ENCODE measurements at places on chromosomes 6 and 20. TPM values are rescaled to one million over a fixed set of nuclear protein-coding genes. Genes with fewer than 3 reads are reported as not detected.

DNA sequence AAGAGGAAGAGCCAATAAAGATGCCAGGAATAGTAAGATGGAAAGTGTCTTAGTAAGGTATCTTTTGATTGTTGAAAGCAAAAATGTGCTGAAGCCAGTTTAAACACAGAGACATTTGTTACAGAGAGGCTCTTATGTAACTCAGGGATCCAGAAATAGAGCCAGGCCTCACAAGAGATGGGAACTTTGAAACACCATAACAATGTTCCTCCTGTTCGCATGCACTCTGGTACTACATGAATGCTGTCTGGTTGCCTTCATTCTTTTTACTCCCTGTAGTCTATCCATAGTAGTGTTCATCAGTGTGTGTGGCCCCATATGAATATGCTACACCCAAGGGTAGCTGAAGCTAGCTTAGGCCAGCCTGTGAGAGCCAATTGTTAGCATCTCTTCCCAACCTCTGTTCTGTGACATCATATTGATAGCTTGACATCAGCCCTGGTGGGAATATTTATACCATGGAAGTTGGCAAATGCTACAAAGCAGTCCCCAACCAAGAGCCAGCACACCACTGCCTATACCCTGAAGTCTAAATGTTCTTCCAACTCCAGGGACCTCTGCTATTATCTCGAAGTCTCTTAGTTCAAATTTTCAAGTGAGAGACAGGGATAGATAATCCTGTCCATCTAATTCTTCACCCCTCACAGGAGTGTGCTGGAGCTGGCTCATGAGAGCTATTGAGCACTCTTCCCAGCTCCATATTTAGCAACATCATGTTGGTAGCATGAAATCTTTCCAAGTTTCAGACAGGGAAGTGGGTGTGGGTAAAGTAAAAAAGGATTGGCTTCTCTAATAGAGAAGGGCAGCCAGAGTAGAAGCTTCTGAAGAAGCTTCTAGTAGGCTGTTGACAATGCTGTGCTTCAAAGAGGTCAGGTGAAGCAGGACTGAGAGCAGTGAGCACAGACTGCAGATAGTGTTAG, 7.0 kb downstream of the NDUFAF5 start:
- no peak for DNase-seq

BTNL2 gene
- total RNA-seq, result 0.26 TPM

GRCh38 chr6:122704066-122704465, 75.5 kb upstream of the FABP7 start:
- DNase-seq, result no peak

GRCh38 chr6:43932259-43933147, 162.5 kb downstream of the VEGFA start:
- no peak for DNase-seq

GRCh38 chr20:745683-746301, 22.5 kb downstream of the SLC52A3 start:
- DNase-seq, result no peak

DNA sequence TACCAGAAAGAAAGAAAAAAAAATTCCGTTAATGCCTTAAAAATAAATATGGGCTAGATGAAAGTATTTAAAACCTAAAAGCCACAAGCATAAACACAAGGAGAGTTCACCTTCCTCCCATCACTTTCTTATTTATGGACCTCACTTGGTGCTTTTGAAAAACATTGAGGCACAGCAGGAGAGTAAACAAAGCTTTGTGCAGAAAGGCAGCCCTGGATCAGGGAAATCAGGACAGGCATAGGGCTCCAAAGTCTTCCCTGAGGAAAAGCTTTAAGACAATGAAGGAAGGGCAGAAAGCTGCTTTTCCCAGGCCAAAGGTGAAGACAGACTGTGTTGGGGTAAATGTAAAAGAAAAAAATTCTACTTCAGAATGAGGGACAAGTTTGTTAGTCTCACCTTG, 207.9 kb downstream of the CLVS2 start:
- DNase-seq, result no peak

DNA sequence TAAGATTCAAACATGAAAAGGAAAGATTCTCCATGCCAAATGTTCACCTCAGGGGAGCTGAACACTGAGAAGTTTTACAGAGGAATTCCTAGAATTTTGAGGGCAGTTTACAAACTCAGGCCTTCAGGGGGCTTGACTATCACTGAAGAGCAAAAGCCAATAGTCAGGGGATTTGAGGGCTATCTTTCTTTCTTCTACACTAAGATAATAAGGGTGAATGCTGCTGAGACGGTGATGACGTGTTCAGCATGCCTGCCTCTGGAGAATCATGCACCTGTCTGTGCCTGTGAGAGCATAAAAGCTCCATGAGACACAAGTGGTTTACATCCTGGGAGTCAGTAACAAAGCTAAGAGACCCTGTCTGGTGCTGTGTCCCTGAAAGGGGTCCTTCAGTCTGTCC, 1085.6 kb downstream of the KIF16B start:
- DNase-seq, result no peak

TPD52L1 gene
- 0.28 TPM for total RNA-seq

GRCh38 chr6:148303616-148304015, 39.0 kb upstream of the SASH1 start:
- no peak for DNase-seq

TRIM39 gene
- total RNA-seq, result 11.9 TPM

- DNase-seq, result no peak
Measured at GRCh38 chr20:10075606-10076005, 40.8 kb downstream of the ANKEF1 start.

GRCh38 chr20:41938353-41938752, 320.2 kb upstream of the CHD6 start:
- DNase-seq, result no peak

WTAP gene
- total RNA-seq, result 73.0 TPM

SULF2 gene
- total RNA-seq, result 2.9 TPM

GRCh38 chr20:31838646-31839292, 6.6 kb downstream of the FOXS1 start:
- no peak for DNase-seq

DNA sequence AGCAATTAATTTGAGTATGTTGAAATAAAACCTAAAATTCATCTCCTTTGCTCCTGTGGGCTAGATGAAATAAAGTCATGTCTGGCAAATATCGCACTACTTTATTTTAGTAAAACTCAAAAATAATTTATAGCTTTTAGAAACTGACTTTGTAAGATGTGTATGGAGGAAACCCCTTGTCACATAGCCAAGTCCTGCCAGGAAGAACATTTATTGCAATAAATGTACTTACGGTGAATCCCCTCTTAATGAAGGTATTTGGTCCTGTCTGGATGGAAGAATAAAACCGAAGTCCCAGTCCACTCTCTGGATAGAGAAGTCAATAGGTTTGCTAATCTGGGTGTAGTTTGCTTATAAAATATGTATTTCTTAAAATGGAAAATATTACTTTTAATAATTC, 1226.8 kb upstream of the MAP3K7 start:
- no peak for DNase-seq

GRCh38 chr20:39638731-39639130, 676.6 kb downstream of the DHX35 start:
- DNase-seq, result no peak

DNA sequence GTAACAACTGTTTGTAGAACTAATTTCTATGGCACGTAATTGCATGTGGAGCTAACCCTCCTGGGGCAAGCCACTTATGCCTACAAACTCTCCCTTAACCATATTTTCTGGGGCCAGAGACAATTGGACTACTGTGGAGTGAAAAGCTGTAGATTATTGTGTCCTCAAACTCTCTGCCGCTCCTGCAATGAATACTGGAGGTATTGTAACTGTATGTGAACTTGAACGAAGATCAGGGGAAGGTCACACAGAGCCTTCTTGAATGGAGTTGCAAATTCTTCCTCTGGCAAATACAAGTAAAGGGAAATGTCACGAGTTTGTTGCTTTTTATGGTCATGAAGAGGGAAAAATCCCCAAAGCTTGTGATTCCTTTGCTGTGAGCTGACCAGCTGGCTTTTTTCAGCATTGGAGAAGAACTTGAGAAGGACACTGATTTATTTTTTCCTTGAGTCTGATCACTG, 18.2 kb downstream of the AKAP12 start:
- no peak for DNase-seq

DPPA5 gene
- not detected for total RNA-seq

ZCCHC3 gene
- total RNA-seq, result 31.9 TPM

- peak; percentile 34 for DNase-seq
Measured at GRCh38 chr6:63352069-63352543, 32.3 kb upstream of the LGSN start.
